ENCODE measurements at places on chromosomes 16 and 17.

DNA sequence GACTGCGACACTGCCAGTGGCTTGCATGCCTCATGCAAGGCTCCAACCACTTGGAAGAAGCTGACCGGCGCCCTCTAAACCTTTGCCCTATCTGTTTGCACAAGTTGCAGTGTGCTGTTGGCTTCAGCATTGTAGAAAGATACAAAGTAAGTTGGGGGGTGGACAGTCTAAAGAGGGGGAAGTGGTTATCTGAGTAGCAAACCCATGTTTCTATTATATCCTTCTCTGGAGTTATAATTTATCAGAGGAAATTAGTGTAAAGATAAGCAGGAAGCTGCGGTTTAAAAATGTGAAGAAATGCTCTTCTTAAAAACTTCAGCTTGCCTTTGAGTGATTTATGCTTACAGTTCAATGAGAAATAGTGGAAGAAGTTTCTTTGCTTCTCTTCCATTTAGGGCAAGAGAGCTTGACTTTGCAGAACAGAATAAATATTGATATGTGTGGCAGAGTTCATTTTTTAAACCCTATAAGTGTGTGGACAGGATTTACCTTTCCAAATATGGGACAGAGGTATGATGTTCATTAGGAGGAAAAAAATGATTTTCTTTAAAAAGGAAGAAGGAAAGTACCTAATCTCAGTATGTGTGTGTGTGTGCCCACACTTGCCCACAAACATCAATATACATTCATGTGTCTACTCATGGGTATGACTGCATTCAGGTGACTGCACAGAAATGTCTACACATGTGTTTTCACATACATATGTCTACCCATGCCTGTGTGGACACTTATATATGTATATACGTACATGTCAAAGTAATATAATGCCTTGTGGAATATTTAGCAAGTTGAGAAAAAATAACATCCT, 8.1 kb downstream of the AMZ2 start:
- no peak for DNase-seq

- no peak for DNase-seq
Measured at GRCh38 chr16:88639231-88640038, 1.1 kb downstream of the IL17C start.

- DNase-seq = peak; percentile 14
Measured at GRCh38 chr16:52114379-52114778, 432.6 kb downstream of the TOX3 start.

DNA sequence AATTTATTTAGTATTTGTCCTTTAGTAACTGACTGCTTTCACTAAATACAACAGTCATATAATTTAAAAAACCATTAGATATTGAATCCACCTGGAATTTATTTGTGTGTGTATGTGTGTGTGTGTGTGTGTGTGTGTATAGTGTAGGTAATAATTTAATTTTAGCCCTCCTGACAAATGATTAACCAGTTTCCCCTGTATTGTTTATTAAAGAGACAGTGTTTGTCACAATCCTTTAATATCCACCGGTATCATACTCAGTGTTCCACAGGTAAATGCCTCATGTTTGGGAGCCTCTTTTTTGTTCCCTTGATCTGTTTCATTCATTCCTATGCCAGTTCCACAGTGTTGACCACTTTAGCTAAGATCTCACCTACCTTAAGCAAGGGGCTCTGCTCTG, 134.6 kb upstream of the IRX3 start:
- no peak for DNase-seq

DNA sequence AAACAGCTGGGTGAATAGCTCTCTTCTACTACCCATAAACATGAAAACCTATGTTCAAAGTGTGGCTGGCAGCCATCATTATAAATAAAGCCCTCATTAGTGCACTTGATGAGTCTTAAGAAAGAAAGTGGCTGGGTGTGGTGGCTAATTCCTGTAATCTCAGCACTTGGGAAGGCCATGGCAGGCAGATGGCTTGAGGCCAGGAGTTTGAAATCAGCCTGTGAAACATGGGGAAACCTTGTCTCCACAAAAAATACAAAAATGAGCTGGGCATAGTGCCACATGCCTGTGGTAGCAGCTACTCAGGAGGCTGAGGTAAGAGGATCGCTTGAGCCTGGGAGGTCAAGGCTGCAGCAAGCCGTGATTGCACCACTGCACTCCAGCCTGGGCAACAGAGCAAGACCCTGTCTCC, 28.3 kb upstream of the APPBP2 start:
- DNase-seq = peak; percentile 37

DNA sequence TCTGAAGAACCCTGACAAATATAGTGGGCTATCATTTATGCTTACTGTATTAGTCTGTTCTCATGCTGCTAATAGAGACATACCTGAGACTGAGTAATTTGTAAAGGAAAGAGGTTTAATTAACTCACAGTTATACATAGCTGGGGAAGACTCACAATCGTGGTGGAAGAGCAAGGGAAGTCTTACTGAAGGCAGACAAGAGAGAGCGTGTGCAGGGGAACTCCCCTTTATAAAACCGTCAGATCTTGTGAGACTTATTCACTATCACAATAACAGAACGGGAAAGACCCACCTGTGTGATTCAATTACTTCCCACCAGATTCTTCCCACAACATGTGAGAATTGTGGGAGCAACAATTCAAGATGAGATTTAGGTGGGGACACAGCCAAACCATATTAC, 526.8 kb upstream of the GOT2 start:
- DNase-seq = no peak

GRCh38 chr17:9969301-9969935, 64.3 kb upstream of the RCVRN start:
- DNase-seq = no peak

- no peak for DNase-seq
Measured at GRCh38 chr17:17587614-17588337, 3.7 kb downstream of the PEMT start.

DNA sequence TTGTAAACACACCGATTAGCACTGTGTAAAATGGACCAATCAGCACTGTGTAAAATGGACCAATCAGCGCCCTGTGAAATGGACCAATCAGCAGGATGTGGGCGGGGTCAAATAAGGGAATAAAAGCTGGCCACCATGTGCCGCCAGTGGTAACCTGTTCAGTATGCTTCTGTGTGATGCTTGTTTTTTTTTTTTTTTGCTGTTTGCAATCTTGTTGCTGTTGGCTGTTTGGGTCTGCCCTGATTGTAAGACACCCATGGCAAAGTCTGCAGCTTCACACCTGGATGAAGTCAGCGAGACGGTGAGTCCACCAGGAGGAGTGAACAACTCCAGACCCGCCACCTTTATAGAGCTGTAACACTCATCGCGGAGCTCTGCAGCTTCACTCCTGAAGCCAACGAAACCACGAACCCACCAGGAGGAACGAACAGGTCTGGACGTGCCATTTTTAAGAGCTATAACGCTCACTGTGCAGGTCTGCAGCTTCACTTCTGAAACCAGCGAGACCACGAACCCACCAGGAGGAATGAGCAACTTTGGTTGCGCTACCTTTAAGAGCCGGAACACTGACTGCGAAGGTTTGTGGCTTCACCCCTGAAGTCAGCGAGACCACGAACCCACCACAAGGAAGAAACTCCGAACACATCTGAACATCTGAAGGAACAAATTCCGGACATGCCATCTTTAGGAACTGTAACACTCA, 85.0 kb upstream of the MED9 start:
- peak; percentile 4 for DNase-seq

DNA sequence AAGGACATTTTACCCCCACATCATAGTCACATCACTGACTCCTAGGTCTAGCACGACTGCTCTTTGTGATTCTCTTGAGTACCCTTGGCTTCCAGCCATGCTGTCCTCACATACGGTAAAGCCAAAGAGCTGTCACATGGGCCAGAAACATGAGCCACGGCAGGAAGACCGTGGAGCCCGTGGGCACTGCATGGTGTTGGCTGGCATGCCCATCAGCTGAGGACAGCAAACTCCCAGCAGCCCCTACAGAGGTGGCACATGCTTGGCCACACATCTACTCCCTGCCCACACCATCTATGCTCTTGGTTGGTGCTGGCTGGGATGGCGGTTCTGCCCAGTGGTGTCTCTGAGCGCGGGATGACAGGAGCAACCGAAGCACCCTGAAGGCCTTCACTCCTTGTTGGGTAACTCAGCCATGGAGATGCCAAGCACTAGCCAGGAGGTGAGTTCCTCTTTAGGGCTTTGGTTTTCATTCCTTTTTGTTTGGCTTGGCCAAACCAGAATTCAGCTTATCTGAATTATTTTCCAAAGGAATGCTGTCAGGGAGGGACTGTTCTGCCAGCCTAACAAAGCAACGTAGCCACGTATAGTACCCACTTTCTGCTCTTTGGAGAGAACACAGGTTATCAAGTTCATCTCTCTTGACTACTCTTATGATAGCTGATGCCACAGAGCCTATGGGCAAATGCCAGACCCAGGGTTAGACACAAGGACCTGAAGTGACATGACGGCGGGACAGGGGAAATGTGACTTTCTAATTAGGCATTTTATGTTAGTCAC, 10.0 kb downstream of the TNFAIP1 start:
- DNase-seq = peak; percentile 20

DNA sequence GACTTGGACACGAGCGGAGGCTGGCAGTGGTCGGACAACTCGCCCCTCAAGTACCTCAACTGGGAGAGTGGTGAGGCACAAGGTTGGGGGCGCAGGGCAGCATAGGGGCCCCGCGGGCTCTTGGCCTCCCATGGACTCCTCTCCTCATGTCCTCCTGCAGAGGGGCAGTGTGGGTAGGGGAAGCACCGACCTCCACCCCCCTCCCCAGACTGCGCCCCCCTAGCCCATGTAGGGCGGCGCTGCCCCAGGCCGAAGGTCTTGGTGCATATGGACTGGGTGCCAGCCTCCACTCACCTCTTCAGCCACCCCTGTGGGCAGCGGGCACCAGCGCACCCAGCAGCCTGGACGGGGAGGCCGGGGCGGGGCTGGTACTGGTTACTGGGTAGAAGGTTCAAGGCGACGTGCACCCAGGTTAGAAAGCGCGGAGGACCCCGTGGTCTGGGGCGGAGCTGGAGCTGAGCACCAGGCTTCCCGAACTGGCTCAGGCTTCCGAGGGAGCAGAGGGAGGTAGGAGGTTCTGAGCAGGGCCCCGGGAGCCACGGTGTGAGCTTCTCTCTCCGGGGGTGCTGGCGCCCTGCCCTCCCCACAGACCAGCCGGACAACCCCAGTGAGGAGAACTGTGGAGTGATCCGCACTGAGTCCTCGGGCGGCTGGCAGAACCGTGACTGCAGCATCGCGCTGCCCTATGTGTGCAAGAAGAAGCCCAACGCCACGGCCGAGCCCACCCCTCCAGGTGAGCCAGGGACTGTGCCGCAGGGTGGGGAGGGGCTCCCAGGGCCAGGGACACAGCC, 39.5 kb downstream of the MRC2 start:
- DNase-seq = no peak

DNA sequence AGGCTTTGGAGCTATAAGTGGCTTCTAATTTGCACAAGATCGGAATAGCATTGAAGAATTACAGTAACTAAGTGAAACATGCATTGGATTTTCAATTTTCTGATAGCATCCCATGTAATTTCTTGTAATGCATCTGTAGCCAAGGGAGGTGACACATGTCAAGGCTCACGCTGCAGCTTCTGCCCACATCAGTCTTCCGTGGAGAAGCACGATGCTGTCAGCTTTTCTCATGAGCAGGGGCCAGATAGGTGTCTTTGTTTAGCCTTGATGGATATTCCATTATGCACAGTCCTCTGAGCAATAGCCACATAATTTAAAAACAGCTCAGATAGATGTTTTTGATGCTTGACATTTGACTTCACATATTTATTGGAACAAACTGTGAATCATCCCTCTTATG, 1046.9 kb upstream of the EEF2KMT start:
- no peak for DNase-seq

DNA sequence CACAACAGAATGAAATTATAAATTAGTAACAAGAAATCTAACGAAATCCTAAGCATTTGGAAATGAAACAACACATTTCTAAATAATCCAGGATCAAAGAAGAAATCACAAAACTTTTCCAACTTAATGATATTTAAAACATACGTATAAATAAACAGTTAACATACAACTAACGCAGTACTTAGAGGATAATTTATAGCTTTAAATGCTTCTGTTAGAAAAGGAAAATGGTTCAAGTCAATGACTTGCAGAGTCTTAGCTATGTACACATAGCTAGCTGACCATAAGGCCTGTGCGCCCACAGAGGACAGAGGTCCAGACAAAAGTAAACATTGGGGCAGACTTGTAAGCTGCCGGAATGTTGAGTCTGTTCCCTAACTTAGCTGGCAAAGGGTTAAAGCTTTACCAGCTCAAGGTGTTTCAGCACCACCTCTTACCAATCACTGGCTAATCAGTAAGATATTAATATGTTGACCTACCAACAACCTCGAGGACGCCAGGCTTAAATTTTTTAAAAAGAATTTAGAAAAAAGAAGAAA, 84.6 kb downstream of the PARN start:
- DNase-seq = no peak

GRCh38 chr17:79913896-79914812, 74.9 kb upstream of the CBX4 start:
- no peak for DNase-seq

DNA sequence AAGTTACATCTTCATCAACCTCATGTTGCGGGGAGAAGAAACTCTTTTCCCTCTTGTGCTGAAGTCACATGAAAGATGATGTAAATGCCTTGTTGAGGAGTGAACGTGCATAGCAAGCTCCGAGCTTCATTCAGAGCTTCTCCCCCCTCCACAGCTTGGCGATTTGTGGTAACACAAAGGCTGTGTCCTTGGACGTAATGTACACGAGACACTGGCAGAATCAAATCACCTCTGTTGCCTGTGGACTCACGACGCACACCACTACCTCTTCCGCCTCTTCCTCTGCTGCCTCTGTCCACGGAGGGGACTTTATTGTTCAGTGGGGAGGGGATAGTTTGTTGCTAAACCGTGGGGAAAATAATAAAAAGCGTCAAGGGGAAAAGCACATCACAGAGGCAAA, 54.9 kb upstream of the CHMP6 start:
- no peak for DNase-seq

DNA sequence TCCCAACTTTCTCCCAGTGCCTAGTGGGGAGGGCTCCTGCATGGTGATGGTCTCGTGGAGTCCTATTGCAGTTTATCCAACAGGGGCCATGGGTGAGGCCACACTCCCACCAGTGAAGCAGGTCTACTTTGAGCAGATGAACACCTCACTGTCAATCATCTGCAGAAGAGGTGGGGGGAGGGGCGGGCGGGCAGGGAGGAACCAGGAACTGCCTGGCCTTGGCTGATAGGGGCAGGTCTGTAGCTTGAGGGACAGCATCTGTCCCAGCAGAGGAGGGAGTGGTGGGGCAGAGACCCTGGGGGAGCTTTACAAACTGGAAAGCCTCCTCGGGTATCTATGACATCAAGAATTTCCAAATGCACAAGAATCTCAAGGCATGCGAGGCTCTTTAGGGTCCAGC, 58.7 kb upstream of the ZNF423 start:
- DNase-seq = no peak

- DNase-seq = no peak
Measured at GRCh38 chr17:82085931-82086764, 11.9 kb downstream of the FASN start.

Data from DMS79 treated with DMSO at 0.1 percent for 48 hours (cell line).